ENCODE measurements at places on chromosomes 2 and 18.

GRCh38 chr2:109062859-109063700, 65.9 kb upstream of the SH3RF3 start:
- DNase-seq = no peak

DNA sequence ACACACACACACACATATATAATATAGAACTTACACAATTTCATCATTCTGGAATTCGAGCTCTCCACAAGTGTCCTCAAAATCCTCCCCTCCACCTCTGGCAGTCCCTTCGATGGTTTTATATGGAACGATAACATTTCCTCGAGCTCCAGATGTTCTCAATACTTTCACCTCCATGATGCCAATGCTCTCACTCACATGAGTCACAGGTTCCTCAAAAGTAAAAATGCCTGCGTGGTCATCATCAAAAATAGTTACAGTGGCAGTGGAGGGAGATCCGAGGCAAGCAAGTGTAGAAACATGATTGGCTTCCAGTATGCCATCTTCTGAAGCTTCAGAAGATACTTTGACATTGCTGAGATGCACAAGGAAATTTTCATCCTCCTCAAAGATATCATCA, 23.5 kb downstream of the SLC8A1 start:
- no peak for DNase-seq

DNA sequence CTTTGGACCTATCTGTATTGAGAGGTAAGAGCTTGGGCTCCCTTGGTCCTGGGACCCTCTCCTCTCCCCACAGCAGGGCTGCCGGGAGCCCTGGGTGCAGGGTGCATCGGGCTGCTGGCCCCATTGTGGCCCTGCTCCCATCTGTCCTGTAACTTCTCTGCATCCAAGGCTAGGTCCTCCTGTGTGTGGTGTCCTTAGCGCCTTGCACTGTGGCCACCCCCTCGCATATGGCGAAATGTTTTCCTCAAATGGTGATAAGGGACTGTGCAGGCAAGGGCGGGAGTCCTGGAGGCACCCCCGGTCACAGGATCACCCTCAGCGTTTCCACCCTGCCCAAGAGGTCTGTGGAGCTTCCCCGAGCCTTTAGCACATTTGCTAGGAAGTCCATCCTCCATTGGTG, 208.2 kb downstream of the SH3RF3 start:
- DNase-seq = no peak

- DNase-seq = no peak
These were observed 69.7 kb upstream of the ALK start for GRCh38 chr2:29991086-29991485.

DNA sequence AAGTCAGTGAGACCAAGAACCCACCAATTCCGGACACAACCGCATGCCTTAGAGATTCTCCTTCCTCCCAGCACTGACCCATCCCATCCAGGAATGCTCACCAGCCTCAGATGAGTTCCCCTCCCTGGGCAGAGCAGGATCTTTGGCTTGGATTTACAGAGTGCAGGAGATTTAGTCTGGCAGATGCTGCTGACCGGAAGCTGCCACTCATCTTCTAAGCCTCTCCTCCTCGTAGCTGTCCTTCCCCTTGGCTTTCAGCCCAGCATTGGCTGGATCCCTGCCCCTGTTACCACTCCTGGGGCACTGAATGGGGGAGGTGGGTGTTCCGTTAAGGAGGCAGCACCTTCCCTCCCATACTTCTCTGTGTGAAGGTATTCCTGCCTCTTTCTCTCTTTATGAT, 53.2 kb downstream of the VWA3B start:
- no peak for DNase-seq

DNA sequence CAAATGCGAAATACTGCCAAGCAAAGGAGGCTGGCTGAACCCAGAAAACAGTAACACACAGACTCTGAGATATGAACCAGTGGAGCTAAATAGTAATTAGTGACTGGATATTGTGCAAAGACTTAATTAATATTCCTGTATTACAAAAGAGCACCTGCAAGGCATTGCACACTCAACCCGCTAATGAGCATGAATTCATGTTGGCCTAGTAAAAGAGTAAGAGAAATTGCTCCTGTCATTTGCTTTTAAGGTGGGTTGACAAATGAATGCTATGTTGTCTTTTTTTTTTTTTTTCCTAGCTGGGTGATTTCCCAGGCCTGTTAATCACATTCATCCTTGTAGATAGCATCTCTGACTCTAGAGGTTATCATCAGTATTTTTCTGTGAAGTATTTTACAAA, 87.0 kb upstream of the CERS6 start:
- peak; percentile 71 for DNase-seq

DNA sequence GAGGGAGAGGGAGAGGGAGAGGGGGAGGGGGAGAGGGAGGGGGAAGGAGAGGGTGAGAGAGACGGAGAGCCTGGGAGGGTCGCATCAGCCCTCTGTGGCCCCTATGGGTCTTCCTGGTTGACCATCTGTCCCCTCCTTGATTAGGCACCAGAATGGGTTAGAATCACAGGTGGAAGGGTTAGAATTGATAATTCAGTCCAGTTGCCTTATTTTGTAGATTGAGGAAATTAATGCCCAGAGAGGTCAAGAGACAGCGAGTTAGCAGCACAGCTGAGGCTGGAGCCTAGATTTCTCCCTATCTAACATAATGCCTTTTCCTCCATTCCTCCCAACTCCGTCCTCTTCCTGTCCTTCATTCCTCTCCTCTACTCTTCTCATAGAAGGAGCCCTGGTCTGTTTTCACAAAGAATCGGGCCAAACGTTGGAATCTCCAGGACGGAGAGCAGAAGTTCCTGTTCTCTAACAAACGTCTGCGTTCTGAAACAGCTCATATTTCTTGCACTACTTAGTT, 338 bp upstream of the THUMPD2 start:
- no peak for DNase-seq

- no peak for DNase-seq
These were observed 161.1 kb downstream of the ARL4C start for GRCh38 chr2:234335661-234336228.

DNA sequence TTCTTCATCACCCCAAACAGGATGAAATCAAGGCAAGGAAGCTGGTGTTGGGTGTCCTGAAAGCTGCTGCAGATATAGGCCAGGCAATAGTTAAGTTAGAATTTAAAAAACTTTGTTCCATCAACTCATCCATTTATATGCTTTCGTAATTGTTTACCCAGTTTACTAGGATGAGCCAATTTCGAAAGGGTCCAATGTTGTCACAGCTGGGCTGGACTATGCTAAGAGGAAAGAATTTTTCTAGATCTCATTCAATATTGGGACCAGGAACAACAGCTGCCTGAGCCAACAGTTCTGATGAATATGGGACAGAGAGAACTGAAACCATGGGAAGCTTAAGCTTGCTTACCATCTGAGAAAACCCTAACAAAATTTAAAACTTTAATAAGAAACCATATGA, 21.6 kb upstream of the SP3 start:
- DNase-seq = no peak

GRCh38 chr2:220787251-220787650, 784.9 kb downstream of the EPHA4 start:
- DNase-seq = no peak

DNA sequence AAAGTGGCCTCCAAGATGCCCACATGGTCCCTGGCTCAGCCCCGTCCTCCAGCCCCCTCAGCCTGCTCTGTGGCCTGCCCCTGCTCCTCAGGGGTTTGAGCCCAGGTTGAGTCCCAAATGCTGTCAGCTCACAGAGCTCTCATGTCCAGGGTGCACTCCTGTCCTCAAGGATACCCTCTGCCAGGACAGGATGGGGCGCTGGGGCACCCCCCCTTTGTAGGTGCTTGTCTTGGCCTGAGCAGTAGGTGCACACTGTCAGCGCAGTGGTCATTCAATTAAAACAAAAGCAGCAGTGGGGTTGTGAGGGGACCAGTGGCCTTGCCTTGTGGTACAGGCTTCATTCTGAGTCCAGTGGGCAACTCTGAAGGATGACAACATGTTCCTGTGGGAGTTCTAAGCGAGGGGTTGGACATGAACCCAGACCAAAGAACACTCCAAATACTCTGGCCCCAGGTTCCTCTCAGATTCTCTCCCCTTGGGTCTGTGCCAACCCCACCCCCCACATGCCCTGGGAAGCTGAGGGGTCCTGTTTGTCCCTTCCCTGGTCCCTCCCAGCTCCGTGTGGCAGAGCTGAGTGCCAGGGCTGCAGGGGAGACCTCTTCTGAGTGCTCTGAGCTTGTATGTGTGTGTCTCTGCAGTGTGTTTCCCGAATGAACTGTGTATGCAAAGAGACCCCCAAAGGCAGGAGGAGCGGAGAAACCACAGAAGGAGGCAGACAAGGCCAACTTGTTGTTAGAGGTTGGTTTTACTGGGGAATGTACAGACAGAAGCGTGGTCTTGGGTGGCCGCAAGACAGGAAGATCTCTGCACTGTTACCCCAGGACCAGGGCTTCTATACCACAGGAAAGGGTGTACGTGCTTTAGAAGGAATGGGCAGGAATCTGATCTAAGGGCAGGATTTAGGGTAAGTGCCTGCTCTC, 155.6 kb upstream of the HS6ST1 start:
- no peak for DNase-seq

DNA sequence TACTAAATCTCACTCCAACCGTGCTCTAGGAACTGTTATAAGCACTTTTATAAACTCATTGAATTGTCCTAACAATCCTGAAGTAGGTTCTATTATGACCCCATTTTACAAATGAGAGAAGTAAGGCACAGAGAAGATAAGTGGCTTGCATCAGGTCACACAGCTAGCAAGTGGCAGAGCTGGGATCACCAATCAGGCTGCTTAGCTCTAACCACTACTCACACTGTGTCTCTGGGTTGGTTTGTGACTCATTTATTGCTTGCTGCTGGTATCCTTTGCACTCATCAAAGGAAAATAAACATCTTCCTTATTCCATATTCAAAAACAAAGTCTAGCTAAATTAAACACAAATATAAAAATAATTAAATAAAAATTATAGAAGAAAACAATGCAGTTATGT, 42.5 kb upstream of the IL1R2 start:
- DNase-seq = no peak

- no peak for DNase-seq
These were observed 33.2 kb downstream of the ANKRD29 start for GRCh38 chr18:23629444-23629946.

DNA sequence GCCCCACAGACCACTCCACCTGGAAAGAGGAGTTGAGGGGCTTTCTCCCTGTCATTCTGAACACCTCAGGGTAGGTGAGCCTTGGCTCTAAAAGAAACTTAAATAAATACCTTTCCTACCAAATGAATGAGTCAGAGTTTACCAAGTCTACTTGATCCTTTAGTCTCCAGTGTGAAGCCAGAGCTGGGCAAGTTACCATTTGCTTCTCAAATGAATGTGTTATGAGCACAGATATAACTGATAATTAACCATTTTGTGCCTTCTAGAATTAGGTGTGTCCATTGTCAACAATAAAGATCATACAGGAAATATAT, 347.7 kb downstream of the KIAA1328 start:
- DNase-seq = no peak

GRCh38 chr18:73189718-73190117, 321.9 kb upstream of the NETO1 start:
- no peak for DNase-seq

DNA sequence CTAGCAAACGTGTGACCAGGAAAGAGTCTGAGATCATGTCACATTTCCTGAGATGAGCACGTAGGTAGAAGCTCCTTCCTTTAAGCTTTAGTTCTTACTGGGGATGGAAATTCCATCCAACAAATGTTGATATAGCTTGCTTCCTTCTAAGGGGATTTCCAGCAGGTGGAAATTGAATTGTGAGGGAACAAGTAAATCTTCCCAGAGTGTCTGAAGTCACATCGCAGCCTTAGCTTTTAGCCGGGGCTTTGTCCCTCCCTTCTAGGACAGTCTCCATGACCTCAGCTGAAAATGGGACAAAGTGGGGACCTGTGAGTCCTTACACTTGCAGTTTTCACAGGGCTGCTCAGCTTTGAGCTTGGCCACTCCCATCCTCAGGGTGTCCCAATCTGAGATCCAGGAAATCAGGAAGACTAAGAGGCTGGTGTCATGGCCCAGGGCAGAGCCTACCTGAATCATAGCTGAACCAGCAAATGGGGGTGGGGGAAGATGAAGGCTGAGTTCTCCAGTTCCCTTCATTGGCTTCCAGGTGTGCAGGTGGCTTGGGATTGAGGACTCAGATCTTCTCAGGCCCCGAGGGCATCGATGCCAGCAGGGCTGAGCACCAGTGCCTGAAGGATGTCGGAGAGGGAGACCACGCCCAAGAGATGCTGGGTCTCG, 8.3 kb downstream of the PRKAG3 start:
- DNase-seq = no peak

DNA sequence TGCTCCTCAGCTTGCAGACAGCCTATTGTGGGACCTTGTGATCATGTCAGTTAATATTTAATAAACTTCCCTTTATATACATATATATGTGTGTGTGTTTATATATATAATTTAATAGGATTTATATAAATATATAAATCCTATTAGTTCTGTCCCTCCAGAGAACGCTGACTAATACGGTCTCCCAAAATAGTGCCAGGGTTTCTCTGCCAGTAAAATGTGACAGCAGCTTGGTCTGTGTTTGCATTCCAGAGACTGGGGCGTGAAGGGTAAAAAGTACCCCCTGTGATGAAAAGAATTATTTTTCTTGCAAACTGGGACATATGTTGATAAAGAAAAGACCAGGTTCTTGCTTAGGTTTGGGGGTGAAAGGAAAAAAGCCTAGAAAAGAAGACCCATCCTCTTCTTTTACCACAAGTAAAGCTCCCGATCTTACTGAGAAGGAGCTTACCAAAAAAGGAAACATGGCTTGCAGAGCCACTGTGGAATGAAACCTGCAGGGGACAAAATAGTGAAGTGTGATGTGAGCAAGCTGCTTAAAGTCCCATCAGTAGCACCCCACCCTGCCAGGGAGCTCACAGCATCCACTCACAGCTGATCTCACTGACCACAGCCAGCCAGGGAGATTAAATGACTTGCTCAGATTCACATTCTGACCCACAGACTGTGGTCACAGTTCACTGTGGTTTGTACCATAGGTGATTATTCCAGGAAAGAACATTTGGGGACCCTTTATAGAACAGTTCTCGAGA, 110.9 kb upstream of the RMP24 start:
- DNase-seq = no peak

- no peak for DNase-seq
These were observed 24.0 kb upstream of the ZNF516 start for GRCh38 chr18:76518860-76519538.

GRCh38 chr2:14706201-14706600, 73.7 kb downstream of the LRATD1 start:
- DNase-seq = no peak

DNA sequence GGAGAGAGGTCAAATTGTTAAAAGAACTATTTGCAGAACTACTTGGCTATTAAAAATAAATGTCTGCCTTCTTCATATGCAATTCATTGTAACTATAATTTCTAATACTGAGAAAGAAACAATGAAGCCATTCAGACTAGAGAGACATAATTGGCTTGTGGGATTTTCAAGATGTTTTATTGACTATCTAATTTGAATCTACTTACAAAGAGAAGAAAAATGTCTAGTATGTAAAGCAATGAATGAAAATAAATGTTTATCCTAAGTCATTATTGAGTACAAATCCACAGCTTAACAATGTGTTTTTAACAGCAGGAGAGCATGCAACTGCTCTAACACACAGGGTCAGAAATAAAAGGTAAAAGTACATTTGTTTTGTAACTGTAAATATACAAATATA, 19.2 kb downstream of the RMP24 start:
- no peak for DNase-seq
